ENCODE measurements at places on chromosomes 16 and 17.

- DNase-seq, result no peak
Observed at GRCh38 chr16:87057211-87057881, 259.8 kb downstream of the C16orf95 start.

DNA sequence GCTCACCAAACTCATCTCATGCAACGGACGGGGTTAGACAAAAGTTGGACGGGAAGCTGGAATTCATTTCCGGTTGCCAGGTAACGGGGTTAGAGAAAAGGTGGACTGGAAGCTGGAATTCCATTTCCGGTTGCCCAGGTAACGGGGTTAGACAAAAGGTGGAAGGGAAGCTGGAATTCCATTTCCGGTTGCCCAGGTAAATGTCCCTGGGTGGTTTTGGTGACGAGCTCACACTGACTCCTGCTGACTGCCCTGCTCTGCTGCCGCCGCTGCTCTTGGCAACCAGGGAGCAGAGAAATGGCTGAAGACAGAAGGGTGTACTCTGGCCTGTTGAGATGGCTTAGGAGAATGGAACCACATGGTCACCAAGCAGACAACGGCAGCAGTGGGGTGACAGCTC lies 170.3 kb upstream of the RPH3AL start:
- DNase-seq, result no peak

- no peak for DNase-seq
Observed at GRCh38 chr17:9408868-9409829, 166.5 kb downstream of the STX8 start.

DNA sequence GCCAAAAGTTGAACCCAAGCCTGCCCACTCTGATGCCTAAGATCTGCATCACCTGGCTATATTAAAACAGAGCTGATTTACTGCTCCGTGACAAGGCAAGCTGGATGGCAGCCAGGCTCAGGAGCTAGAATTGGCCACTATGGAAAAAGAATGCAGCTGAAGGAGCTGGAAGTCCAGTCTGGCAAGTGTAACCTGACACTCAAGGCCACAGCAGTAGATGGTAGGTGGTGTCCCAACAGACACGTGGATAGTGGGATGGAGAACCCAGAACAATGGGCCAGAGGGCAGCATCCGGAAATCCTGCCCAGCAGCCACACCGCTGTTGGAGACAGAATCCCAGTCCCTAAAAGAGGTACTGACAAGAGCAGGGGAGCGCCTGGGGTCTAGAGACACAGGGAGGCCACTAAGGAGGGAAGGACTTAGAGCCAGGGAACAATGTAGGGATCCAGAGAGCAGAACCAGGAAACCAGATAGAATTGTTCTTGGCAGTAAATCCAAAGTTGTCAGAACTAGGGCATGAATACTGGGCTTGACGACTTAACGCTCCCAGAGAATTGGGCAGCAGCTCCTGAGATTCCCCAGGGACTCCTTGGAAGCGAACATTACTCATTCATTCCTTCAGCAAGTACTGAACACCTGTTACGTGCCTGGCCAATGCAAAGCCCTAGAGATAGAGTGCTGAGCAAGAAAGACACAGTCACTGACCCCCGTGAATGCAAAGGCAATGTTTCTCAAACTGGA lies 85.7 kb downstream of the CDYL2 start:
- DNase-seq, result peak; percentile 31

- no peak for DNase-seq
Observed at GRCh38 chr17:79627184-79627765, 16.4 kb upstream of the RBFOX3 start.

GRCh38 chr17:49000943-49001342 lies 3.8 kb downstream of the IGF2BP1 start:
- peak; percentile 73 for DNase-seq

GRCh38 chr16:27424772-27425498 lies 23.0 kb downstream of the IL21R start:
- no peak for DNase-seq
